ENCODE measurements at places on chromosomes 5 and 9.

DNA sequence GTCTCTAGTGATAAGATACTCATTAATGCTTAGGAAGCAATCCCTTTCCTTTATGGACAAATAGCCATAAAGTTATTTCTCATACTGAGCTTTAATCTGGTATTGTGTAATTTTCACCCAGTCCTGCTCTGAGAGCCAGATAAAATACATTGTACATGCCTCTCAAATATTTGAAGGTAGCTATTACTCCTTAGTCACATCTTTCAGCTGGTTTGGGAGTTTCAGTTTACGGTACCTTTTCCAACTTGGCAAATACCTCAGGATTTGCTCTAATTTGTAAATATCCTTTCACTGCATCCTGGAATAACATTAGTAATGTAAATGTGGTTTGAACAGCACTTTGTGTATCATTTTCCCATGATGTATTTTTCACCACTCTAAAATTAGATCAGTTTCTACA lies 47.4 kb downstream of the ABHD17B start:
- no peak for DNase-seq

- no peak for DNase-seq
Measured at GRCh38 chr9:109969011-109969410, 189.0 kb downstream of the PALM2AKAP2 start.

- DNase-seq: no peak
Measured at GRCh38 chr5:155772009-155772662, 554.8 kb upstream of the SGCD start.

- DNase-seq: no peak
Measured at GRCh38 chr9:34049630-34050384, 1.1 kb upstream of the UBAP2 start.

DNA sequence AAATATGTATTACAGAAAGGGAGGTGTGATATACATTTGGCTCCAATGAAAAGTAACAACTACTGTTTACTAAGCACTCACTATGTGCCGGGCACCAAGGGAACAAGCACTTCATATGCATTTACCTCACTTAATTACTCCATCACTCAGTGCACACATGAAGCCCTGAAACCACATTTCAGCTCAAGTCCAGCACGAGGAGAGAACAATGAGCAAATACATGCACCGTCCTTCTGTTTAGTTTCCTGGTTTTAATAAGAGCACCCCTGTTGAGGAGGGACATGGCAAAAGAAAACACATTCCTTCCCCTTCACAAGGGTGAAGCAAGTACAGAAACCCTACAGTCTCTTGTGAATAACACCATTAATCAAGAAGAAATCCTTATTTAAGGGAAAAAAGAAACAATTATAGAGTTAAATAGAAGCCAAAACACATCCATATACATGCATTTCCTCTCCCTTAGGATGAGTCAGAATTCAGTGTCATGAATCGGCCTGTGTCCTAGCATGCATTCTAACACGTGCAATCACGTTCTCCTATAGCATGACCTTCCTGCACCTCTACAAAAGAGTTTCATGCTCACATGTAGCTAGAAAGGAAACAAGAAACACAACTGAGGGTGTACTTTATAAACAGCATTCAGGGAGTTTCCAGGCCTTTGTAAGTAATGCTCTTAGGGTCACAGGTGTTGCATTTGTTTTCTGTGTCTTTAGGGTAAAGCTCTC lies 411.6 kb downstream of the BNC2 start:
- DNase-seq: peak; percentile 55

DNA sequence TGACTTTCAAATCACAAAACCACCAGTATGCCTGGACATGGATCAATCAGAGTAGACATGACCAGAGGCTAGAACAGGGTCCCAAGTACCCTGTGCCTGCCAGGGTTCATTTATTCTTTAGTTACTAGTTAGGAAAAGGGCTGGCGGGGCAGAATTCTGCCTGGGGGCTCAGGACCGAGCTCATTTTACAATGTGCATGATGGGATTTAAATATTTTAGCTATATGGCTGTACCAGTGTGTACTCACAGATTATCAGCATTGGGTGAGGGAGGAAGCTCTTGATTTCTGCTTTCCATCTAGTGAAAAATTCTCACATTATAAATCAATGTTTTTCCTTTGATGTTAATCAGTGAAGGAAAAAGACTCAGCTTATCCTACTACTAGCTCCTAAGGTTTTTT lies 1511.1 kb downstream of the EFNA5 start:
- no peak for DNase-seq

DNA sequence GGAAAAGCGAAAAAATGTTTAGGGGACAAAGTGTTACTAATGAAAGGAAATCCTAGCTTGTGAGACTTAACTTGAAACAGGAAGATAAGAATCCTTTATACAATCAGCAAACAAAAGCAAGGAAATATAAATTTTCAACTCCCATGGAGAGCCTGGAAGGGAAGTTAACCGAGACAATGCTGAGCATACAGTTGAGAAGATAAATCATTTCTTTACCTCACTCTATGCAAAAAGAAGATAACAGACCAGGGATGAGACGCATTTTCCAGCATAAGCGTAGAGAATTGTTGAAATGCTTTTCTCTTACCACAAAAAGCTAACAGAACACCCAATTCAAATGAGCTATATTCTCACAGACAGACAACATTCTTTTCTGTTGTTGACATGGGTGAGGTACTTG lies 309.6 kb downstream of the CWC27 start:
- no peak for DNase-seq

GRCh38 chr5:43437062-43437660 lies 25.0 kb upstream of the CCL28 start:
- no peak for DNase-seq

DNA sequence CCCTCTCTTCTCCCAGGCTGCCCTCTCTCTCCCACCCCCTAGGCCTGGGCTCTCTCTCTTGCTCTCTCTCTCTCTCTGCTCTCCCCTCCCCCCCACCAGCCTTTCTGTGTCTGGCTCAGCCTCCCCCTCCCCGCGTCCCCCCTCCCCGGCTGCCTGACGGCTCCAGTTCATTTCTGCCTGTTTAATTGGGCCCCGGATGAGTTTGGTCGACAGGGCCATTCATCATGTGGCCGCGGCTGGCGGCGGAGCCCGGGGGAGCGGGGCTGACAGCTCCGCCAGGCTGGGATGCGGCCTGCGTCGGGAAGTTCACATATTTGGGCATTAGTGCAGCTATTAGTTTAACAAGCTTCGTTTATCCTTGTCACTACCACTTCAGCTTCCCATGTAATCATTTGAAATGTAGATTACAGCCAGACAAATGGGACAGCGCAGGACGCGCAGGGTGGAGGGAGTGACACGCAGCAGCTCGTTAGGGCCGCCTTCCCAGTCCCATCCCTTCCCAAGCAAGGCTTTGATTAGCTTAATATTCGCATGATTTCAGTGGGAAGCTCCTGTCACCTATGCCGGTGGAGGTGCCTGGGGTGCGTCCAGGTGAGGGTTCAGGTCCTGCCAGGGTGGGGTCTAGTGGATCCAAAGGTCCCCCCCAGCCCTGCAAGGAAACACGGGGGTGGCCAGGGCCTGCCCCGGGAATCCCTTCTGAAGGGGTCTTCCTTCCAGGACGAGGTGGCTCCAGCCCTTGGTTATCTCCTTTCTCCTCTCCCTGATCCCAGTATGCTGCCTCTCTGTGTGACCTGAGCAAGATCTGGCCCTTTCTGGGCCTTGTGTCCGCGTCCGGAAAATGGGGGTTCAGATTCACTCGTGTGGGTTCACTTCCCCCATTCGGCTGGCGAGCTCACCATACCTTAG lies 214.8 kb downstream of the PAX5 start:
- no peak for DNase-seq

DNA sequence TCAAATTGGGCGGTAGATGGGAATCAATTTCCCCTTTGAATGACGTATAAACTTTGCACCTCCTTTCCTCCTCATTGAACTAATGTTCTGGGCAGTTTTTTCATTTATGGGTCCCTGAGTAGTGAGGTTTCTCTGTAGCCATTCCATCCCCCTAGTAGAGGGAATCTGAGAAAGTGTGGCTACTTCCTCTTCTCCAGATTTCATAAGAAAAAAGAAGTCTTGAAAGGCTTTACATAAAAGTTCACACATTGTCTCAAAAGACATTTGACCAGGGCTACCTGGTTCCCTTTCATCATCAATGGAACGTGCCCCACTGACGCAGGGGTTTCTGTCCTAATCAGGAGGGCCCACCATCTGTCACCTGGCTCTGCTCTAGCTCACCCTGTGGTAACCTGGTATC lies 57.3 kb downstream of the CTSL start:
- DNase-seq: no peak

DNA sequence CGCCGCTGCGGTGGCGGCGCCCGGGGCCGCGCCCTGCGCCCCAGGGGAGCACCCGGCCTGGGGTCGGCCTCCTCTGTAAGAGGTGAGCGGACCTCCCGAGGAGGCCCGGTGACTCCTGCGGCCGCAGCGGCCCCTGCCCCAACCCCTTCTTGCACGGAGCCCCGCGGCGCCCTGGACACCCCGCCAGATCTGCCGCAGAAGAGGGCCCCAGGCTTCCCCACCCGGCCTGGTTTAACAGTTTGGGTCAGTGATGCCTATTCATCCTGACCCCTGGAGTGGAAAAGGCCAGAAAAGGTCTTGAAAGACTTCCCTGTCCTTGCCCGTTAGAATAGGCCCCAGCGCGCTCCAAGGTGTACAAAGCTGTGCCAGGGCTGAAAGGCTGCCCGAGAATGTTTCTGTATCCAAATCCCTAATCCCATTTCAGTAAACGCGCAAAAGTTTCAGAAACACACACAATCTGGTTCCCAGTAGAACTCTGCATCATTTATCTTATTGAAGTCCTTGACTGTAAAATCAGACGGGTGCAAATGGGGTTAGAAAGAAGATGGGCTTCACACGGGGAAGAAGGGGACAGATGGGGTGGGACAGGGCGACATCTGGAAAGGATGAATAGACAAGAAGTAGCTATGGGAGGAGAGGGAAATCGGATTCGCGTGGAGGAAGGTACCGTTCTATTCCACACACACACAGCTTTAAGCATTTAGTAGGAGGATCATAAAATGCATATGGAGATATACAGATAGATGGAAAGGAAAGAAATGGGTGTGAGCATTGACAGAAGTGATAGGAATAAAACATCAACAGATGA lies 1.1 kb upstream of the SSBP2 start:
- DNase-seq: no peak

- no peak for DNase-seq
Measured at GRCh38 chr9:4668604-4669003, 2.3 kb upstream of the SPATA6L start.

GRCh38 chr5:106142116-106142515 lies 1528.6 kb downstream of the EFNA5 start:
- no peak for DNase-seq

DNA sequence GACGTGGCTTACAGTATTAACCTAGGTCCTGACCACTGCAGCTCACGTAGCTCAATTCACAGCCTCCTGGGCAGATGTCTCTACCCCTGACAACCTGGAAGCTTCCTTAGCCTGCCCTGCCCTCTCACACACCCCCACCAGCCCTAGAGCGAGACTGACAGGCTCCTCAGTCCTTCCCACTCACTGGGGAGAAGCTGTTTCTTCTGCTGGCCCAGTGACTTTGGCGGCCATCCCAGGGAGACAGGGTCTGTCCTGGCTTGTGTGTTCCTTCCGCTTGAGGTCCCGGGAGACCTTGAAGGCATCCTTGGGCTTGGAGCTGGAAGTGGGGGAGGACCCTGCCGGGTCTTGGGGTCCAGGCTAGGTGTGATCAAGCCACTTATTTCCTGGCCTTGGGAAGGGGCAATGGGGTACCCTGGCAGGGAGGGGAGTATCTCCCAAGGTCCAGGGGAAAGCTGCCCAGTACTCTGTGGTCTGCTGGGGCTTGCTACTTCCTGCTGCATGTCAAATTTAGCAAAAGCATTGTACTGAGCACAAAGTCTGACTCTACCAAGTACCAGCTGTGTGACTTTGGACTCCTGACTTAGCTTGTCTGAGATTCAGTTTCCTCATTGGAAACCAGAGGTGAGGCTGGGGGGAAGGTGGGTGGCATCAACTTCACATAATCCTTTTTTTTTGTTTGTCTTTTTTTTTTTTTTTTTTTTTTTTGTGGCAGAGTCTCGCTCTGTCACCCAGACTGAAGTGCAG lies 1.9 kb downstream of the MIGA2 start:
- no peak for DNase-seq

DNA sequence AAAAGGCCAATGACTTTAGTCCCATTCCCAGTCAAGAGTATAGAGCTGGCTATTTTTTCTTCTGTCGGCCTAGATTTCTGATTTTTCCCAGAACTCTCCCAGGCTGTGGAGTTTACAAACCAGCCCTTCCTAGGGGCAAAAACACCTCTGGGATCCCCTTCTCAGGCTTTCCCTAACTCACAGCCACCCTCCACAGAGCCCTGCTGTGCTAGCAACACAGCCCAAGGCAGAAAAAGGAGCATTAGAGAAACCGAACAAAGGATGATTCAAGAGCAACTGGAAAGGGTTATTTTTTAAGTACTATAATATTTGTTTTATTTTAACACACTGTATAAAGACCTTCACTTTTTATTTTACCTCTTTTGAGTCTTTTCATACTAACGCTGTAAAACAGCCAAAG lies 234.8 kb downstream of the GLIS3 start:
- peak; percentile 51 for DNase-seq

DNA sequence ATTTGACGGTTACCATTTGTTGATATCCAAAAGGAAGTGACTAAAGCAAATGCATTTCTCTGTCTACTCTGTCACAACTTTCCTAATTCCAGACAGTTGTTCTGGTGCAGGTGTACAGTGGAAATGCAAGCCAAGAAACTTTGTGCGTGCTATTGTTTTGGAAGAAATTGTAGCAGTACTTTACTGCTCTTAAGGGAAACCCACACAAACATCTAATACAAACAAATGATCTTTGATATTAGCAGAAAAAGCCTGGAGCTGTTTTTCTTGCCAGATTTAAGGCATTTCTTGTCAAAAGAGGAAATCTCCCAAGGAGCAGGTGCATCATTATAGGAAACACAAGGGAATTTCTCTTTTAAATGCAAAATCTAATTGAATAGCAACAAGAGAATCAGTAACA lies 2.0 kb downstream of the SNCAIP start:
- no peak for DNase-seq

DNA sequence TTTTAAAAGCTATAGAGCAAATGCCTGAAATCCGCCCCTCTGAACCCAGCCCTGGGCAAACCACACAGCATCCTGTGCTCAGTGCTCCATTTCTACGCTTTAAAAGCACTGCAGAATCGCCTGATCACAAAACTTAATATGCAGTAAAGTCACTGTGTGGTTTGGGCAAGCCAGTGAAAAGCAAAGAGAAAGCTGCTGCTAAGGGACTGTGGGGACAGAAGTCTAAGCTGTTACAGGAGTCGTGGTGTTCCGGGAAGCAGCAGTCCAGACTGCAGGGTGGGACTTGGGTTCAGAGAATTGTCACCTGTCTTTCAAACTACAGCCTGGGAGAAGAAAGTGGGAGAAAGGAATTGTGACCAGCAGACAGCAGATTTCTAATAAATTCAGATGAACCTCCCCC lies 8.2 kb downstream of the RAPGEF1 start:
- no peak for DNase-seq

DNA sequence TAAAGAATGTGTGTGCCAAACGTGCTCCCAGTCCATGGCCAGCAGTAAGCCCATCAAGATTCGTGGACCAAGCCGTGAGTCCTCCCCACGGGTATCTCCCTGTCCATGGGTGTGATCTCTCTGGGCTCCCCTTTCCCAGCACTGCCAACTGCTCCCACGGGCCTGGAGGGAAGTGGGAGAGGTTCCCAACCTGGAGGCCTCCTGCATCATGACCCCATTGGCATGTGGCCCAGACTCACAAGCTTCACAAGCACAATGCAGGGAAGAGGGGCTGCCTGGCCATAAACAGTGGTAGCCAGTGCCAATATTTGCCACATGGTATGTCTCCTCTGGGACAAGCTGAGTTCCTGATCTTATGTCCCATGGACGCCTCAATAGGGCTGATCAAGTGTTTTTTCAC lies 59.1 kb downstream of the ABLIM3 start:
- DNase-seq: no peak
